ENCODE measurements at places on chromosomes 5 and 9. TPM values are rescaled to one million over a fixed set of nuclear protein-coding genes. Genes with fewer than 3 reads are reported as not detected.

The HTR4 gene
- not detected for polyA plus RNA-seq

The TNPO1 gene
- 40.9 TPM for polyA plus RNA-seq

The NME5 gene
- not detected for polyA plus RNA-seq

The PPP2R2B gene
- polyA plus RNA-seq, result 0.14 TPM

The RALGDS gene
- 16.9 TPM for polyA plus RNA-seq

The PCA3 gene
- polyA plus RNA-seq, result not detected

The ANKRD33B gene
- polyA plus RNA-seq, result 1.5 TPM

The TRIP13 gene
- polyA plus RNA-seq, result 1.6 TPM

The SECISBP2 gene
- polyA plus RNA-seq, result 30.6 TPM

The ZDHHC11 gene
- polyA plus RNA-seq, result not detected

The GABRA1 gene
- not detected for polyA plus RNA-seq

The SPRY4 gene
- not detected for polyA plus RNA-seq

The SLC6A7 gene
- polyA plus RNA-seq, result not detected

The GTF2H2C gene
- 25.6 TPM for polyA plus RNA-seq

The LIX1 gene
- 0.10 TPM for polyA plus RNA-seq

The DBH gene
- not detected for polyA plus RNA-seq

The SYK gene
- 314 TPM for polyA plus RNA-seq

The PCDH1 gene
- polyA plus RNA-seq, result 0.10 TPM

The CNTLN gene
- 0.28 TPM for polyA plus RNA-seq

The C9orf78 gene
- polyA plus RNA-seq, result 119 TPM

The GLRA1 gene
- not detected for polyA plus RNA-seq

All from IgD-negative memory B cell (primary cell).